ENCODE measurements at places on chromosomes 13 and 19. TPM values are rescaled to one million over a fixed set of nuclear protein-coding genes. Genes with fewer than 3 reads are reported as not detected.

TNNT1 gene
- total RNA-seq, result 7.1 TPM

KCTD4 gene
- not detected for total RNA-seq

PRR22 gene
- 1.4 TPM for total RNA-seq

LRRC25 gene
- 0.08 TPM for total RNA-seq

SPACA6 gene
- total RNA-seq, result 12.6 TPM

KRTDAP gene
- total RNA-seq, result not detected

ZNF225 gene
- total RNA-seq, result 1.9 TPM

SLC25A41 gene
- total RNA-seq, result not detected

C19orf73 gene
- total RNA-seq, result 4.6 TPM

CFAP97D2 gene
- total RNA-seq, result not detected

ATCAY gene
- not detected for total RNA-seq

- DNase-seq, result no peak
Measured at GRCh38 chr19:45401815-45402214, 3.1 kb downstream of the PPP1R13L start.

DNA sequence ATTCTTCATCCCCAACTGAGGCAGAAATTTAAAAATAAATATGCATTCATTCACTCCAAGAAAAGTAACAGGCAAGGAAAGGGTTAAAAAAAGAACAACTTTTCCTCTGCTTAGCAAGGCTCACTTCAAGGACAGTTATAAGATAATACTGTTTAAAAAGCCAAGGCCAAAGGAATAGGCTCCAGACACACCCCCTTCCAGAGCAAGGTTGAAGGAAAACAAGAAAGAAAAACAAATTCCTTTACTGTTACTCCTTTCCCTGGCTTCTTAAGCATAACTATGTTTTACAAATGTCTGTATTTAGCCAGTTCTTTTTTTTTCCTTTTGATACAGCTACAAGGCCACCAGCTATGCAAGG lies 8.5 kb downstream of the SIGLEC11 start:
- no peak for DNase-seq

DNA sequence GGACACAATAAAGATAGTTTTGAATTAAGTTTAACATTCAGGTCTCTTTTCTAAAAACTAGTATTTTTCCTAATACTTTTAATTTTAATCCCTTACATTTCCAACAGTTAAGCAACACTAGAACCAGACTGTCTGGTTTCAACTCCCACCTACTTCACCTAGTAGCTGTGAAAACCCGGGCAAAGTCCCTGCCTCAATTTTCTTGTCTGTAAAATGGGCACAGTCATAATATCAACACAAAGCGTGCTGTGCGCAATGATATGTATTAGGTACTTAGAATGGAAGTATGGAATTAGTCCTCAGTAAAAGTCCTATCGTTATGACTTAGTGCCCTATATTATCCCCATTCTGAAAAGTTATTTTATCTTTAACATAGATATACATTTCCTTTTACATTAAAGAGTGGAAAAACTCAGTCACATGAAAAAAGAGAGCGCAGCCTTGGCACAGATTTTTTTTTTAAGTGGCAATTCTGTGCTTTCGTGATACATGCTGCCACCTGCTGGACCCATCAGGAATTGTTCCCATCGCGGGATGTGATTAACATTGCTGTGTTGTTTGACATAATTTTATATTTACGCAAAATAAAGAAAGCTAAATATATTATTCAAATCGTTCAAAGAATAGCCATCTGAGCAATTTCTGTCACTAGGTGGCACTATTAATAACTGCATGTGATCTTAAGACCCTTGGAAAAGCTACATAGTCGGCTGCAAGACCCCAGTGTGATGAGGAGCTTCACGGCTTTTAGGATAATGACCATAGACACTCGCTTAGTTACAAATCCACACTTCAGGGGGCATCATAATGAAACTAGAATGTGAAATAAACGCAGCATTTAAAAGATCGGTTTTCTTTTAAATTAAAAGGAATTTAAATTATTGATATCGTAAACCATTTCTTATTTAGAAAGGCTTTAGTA lies 59.9 kb downstream of the LIG4 start:
- DNase-seq, result no peak

- no peak for DNase-seq
Measured at GRCh38 chr19:29774126-29774525, 37.7 kb upstream of the CCNE1 start.

- DNase-seq, result no peak
Measured at GRCh38 chr13:113532156-113532806, 41.8 kb upstream of the DCUN1D2 start.

DNA sequence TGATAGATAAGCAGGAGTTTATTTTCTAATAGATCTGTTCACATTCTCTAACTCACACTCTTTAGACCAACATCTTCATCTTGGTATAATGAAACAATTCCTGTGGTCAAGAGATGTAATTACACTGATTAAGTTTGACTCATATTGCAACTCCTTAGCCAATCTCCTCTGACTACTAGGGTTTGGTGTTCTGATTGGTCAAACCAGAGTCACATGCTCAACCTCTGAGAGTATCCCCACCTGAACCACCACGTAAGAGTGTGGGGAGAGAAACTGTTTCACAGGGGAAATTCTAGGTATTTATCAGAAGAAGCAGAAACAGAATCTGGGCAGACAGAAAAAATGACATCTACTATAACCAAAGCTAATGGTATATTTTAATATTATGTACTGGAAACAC lies 42.4 kb downstream of the UQCRFS1 start:
- no peak for DNase-seq

DNA sequence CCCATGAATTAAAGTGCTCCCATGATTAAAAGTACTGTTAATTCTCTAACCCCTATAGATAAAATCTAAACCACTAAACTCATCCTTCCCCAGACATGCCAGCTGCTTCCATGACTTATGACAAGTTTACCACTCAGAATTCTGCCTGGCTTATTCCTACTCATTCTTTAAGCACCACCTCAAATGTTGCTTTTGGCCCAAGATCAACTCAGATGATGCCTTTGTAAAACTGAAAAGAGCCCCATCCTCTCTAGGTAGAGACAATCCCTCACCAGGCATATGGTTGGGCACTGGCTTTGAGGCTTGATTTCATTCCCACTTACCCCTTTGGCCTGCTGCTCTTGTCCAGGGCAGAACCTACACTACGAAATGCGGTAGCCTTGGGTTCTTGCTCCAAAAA lies 250.0 kb downstream of the DNAJC15 start:
- peak; percentile 16 for DNase-seq

DNA sequence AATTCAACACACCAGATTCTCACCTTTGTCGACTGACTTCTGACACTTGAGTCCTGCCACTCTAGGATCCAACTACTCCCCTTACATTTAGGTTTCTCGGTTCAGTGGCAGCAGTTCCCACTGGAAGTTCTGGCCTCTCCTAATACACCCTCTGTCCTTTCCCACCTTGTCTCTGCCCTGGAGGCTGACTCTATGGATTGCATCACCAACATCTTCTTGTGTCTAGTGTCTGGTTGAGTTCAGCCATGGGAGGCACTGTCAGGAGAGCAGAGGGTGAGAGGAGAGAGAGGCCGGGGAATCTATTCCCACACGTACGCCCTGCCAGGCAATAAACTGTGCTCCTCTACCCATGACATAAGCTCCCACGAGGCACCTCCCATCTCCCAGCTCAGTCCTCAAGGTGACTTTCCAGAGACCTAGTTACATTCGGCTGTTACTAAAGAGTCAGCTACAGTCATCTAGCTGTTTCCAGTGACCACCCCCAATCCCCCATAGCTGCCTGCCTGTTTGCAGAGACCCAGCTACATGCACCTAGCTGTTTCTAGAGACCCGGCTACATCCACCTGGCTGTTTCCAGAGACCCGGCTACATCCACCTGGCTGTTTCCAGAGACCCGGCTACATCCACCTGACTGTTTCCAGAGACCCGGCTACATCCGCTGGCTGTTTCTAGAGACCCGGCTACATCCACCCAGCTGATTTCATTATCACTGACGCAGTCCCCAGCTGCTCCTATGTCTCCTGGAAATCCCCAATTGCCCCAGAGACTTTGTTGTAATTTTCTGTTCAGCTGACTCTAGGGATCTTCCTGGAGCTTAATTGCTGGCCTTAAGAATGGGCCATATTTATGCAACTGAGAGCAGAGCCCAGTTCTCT lies 8.1 kb upstream of the LILRB4 start:
- no peak for DNase-seq

- no peak for DNase-seq
Measured at GRCh38 chr19:19674315-19674714, 5.7 kb downstream of the ZNF101 start.

DNA sequence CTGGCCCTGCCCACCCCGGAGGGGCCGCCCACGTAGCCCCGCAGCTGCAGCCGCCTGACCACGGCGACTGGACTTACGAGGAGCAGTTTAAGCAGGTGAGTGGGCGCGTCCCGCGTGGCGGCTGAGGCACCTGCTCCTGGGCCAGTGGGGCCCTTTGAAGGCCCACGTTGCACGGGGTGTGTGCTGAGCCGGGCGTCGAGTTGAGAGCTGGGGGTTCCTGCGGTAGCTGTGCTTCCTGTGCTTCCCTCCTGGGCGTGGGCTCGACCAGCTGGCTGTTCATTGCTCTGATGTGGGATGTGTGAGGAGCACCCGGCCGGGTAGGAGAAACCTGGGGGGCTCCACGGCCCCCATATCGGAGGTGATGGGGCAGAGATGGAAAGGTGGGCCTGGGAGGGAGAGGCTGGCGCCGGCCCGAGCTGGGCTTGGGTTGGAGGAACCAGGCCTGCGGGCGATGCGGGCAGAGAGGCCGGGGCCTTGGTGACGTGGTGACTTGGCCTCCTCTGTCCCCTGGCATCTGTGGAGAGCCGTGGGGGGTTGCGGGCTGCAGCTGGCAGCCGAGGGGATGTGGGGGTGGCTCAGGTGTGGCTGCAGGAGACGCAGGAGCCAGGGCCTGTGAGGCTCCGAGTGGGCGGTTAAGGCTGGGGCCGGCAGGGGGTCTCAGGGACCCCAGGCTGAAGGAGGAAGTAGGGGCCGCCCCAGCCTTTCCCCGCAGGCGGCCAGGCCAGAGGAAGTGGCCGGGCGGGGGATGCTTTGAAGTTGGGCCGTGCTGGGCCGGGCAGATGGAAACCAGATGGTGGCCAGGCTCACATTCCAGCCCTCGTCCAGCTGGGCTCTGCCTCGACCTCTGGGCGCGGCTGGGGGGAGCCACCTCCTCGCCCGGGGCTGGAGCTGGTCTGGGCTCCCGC lies 7.1 kb downstream of the ARID3A start:
- no peak for DNase-seq

DNA sequence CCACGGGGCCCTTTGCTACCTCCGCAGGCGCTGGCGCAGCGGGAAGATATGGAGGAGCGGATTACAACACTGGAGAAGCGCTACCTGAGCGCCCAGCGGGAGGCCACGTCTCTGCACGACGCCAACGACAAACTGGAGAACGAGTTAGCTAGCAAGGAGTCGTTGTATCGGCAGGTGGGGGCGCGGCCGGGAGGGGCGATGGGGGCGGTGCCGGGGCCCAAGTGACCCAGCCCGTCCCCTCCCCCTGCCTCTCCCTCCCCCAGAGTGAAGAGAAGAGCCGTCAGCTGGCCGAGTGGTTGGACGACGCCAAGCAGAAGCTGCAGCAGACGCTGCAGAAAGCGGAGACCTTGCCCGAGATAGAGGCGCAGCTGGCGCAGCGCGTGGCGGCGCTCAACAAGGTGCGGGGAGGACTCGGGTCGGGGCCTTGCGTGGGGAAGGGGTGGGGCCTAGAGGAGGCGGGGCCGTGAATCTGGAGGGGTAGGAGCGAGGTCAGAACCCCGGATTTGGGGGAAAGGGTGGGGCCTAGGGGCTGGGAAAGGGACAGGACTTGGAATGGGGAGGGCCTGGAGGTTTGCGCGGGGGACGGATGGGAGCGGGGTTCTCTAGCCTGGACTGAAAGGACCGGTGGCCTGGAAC lies 13.7 kb downstream of the PPFIA3 start:
- DNase-seq, result no peak

GRCh38 chr13:103852036-103852435 lies 785.8 kb upstream of the SLC10A2 start:
- no peak for DNase-seq

- DNase-seq, result no peak
Measured at GRCh38 chr13:31101472-31102170, 60.1 kb downstream of the HSPH1 start.

- DNase-seq, result no peak
Measured at GRCh38 chr13:48251611-48252081, 18.6 kb downstream of the ITM2B start.

DNA sequence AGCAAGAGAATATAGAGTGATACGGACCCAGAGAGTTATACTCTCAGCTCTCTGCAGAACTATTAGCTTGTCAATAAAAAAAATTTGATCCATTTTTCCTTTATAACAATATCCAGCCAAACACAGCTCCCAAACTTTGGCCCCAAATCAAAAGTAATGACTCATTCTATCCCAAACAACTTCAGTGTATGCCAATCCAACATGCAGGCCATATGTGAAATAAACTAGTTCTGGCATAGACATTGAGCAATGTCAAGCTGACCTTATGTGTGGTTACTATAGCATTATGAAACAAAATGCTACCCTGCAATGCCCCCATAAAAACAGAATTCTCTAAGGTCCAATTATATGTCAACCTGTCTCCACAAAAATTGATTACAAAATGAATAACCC lies 209.5 kb downstream of the DNAJC15 start:
- no peak for DNase-seq

DNA sequence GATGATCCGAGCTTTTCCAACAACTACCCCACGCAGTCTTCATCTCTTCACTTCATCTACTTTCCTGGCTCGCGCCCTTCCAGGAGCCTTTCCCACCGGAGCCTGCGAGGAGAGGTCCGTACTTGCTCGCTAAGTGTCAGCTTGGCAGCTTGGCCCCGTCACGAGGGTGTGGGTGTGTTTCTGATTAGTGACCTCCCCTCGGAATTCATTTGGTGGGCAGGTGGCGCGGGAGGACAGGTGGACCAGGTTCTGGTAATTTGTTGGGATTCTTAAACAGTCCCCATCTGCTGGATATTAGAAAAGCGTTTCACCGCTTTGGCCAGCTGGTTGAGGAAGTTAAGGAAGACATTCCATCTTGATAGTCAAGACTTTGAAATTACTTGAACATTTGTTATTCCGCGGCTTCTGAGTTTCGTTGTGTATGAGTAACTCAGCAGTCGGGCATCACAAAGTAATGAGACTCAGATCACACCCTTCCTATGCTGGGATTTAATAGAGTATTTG lies 515 bp downstream of the UFM1 start:
- peak; percentile 19 for DNase-seq

- DNase-seq, result no peak
Measured at GRCh38 chr13:50403311-50403710, 388.1 kb downstream of the KCNRG start.

DNA sequence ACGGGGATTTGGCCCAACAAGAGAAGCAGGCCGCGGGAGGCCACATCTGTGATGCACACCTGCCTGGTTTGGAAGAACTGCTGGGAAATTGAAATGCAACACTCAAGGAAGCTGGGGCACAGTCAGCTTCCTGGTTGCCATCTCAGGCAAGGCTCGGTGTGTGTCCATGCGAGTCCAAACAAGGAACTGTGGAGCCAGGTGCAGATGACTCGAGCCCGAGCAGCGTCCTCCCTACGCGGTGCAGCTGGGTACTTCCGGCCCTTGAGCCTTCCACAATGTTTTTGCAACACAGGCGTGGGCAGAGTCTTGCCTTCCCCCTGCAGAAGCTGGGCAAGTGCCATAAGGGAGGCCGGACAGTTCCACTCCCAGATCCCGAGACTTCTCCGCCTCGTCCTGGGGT lies 94.6 kb downstream of the CRYL1 start:
- no peak for DNase-seq

GRCh38 chr19:38316477-38317067 lies 825 bp upstream of the YIF1B start:
- DNase-seq, result no peak

GRCh38 chr13:89029062-89029461 lies 1357.9 kb downstream of the SLITRK5 start:
- DNase-seq, result no peak
